CD4-positive, alpha-beta T cell treated with Interferon gamma for 1 hour (primary cell): ENCODE measurements at places on chromosomes 6 and 20.

GRCh38 chr6:155234167-155234566 is 29.6 kb upstream of the CLDN20 start:
- DNase-seq = no peak

- DNase-seq = no peak
Measured at GRCh38 chr6:107653183-107653580, 163.3 kb downstream of the SOBP start.

DNA sequence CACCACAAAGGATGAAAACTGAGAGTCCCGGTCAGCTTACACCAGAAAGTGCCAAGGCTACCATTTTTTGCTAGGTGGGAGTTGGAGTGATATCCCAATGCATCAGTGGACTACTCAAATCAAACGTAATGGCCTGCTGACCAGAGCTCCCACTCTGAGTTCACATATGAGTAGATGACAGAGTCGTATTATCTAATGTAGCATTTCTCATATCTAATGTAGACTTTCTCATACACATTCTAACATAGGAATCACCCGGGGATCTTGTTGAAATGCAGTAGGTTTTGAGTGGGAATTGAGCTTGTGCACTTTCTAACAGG is 38.4 kb upstream of the FUCA2 start:
- DNase-seq = no peak

DNA sequence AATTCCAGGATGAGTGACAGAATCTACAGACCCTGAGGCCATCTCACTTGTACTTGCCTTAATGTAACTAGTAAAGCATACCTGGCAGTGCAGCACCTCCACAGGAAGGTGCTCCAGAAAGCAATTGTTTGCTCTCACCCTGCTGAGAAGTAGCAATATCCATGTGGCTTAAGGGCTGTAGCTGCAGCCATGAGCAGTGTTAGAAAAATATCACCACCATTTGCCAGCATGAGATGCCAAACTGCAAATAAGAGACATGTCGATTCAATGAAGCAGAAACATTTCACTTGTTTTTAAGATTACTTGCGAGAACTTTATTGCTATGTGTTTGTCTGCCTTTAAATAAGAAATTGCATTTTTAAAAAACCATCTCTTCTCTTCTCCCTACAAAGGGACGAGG is 151.5 kb downstream of the PRL start:
- no peak for DNase-seq

DNA sequence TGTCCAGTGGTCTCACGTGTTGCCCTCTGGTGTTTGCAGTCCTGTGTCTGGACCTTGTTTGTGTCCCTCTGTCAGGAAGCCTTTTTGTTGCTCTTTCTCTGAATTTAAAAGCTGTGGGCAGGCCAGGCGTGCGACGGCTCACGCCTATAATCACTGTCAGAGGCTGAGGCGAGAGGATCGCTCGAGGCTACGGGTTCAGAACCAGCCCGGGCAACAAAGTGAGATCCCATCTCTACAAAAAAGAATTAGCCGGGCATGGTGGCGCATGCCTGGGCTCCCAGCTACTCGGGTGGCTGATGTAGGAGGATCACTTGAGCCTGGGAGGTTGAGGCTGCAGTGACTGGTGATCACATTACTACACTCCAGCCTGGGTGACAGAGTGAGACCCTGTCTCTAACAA is 28.5 kb downstream of the OSBPL2 start:
- DNase-seq = no peak

GRCh38 chr6:169982461-169983386 is 231.3 kb downstream of the ERMARD start:
- DNase-seq = no peak

DNA sequence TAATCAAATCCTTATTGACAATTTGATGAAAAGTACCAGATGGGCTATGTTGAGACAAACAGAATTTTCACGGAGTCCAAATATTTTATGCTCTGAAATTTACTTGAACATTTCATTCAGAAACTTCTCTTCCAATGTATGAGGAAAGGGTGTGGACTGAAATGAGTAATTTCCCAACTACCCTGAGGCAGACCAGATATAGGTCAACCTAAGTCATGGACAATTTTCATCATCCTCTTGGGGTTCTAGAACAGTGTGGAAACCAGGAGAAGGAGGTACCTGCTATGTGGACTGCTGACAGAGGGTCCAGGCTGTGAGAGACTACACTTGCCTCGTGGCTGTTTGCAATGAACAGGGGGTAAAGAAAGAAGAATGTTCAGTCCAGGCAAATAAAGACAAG is 323.0 kb downstream of the ESR1 start:
- DNase-seq = no peak

GRCh38 chr6:31728767-31729514 is at the start of gene DDAH2:
TSS of gene DDAH2 (minus strand) at chr6:31729299. CDS start at chr6:31729161, 138 bp downstream.
- DNase-seq = no peak

DNA sequence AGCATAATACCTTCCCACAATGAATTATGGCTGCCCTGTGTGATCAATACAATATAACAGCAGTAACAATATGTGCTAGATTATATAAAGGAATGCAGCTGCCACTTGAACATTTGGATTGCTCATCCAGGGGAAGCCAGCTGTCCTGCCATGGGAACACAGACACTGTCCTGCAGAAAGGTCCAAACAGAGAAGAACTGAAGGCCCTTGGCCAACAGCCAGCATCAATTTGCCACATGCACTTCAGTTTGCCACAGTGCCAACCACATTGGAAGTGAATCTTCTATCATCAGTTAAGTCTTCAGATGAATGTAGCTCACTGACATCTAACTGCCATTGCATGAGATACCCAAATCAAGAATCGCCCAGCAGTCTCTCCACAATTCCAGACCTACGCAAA is 332.4 kb downstream of the PRKN start:
- no peak for DNase-seq

DNA sequence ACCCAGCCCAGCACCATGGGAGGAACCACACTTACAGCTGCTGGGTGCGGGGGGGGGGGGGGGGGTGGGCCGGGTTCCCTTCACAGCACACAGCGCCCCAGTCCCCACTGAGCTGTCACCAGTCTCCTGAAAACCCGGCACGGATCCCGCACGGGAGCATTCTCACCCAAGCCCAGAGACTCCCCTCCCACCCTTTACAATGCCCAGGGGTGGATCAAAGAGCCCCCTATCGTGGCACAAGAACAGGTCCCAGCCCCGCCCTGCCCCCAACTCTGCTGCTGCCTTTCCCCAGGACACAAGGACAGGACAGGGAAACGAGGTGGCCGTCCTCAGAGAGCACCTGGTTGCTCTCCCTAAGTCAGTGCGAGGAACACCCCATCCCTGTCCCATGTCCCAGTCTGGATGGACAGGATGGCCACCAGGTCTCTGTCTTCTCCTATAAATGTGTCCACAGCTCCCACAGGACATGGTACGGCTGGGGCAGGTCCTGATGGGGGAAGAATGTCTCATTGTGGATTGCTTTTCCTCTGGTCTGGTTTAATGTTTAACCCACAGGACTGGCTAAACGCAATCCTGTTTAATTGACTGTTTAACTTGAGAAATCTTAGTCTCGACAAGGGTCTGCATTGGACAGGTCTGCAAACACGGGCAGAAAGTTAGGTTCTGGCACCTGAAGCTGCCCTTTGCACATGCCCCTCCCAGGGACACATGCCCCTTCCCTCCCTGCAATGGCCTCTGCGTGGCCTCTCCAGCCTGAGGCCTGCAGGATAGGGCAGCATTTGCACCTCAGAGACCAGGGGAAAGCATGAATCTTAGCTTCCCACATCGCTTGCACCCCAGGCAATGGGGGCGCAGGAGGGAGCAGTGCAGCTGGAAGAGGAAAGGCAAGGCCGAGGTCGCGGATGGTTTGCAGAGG is 45.3 kb downstream of the DACT2 start:
- no peak for DNase-seq

GRCh38 chr6:136007345-136007744 is 155.8 kb downstream of the PDE7B start:
- no peak for DNase-seq

GRCh38 chr6:73528897-73529296 is 8.1 kb upstream of the EEF1A1 start:
- DNase-seq = no peak

- DNase-seq = peak; percentile 15
Measured at GRCh38 chr6:45548657-45549515, 171.2 kb upstream of the SUPT3H start.
